ENCODE measurements at places on chromosomes 11 and 22.
A peak's percentile ranks its signal among the peaks of the same experiment; 100 is the strongest.

GRCh38 chr11:11349870-11350337 lies 3.1 kb downstream of the CSNK2A3 start:
- DNase-seq = no peak

DNA sequence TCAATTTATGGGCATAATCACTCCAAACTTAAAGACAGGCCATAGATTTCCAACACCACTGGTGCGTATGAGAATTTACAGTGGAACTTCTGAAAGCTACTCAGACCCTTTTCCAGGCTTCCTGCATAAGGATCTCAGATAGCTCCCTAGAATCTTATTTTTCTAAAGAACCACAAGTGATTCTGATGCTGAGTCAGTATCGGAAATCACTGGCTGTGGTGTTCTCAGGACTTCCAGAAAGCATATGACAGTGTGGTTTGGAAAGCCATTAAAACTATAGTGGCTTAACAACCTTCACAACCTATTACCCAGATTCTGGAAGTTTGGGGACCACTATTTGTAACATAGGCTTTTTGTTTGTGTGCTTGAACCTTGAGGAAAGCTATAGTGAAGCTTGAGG lies 756.0 kb downstream of the DLG2 start:
- no peak for DNase-seq

GRCh38 chr11:35272391-35272902 lies 133.5 kb downstream of the CD44 start:
- DNase-seq = peak; percentile 44

DNA sequence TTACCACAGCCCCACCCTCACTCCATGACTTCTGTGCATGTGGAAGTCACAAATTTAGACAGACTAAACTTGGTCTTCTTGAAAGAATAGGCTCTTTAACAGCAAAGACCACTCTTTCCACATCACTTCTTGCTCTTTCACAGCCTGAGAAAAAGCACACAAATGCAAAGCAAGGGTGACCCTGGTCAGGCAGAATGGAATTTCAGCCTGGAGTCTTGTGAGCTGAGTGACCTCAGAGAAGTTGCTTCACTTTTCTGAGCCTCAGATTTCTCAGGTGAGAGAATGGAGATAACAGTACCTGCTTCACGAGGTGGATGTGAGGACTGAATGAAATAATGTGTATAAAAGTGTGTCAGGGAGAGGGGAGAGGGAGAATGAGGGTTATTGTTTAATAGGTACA lies 26.8 kb upstream of the LIPT2 start:
- no peak for DNase-seq

- DNase-seq = no peak
Observed at GRCh38 chr11:83158357-83158786, 1.4 kb downstream of the PCF11 start.

- DNase-seq = no peak
Observed at GRCh38 chr11:66978717-66979116, 3.6 kb downstream of the C11orf86 start.

DNA sequence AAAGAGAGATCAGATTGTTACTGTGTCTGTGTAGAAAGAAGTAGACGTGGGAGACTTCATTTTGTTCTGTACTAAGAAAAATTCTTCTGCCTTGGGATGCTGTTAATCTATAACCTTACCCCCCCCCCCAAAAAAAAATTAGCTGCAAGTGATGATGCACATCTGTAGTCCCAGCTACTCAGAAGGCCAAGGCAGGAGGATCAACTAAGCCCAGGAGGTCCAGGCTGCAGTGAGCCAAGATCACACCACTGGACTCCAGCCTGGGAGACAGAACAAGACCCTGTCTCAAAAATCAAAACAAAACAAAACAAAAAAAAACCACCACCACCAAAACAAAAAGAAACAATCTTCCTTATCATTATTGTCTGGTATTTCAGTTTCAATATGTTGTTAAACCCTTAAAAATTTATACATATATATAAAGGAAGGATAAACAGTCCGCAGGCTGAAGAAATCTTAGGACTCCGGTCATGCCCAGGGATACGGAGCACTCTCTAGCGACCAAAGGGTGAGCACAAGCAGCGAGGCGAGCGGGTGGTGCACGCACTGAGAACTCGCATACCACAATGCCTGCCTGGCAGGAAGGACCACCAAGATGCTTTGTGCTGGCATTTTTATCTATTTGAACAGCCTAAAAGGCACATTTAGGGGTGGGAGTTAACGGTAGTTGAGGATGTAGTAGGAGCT lies 6.4 kb downstream of the POLDIP3 start:
- DNase-seq = no peak

GRCh38 chr22:46393873-46394272 lies 58.4 kb downstream of the TRMU start:
- no peak for DNase-seq

DNA sequence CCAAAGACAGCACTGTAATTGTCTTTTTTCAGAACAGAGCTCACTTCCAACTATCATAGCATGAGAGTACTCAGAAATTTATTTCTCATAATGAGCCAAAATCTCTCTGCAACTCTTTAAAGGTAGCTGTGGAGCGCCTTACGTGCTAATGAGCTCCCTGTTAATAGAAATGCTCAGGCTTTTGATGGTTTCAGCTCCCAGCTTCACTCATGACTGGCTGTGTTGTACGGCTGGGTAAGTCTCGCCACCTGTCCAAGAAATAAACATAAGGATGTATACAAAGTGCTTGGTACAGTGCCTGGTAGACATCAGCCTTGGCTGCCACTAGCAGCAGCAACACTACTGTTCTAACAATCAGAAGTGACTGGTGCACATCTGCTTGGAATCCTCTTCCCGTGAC lies 109.4 kb downstream of the LDLRAD3 start:
- DNase-seq = no peak

- DNase-seq = no peak
Observed at GRCh38 chr22:33722816-33723215, 197.5 kb downstream of the LARGE1 start.

DNA sequence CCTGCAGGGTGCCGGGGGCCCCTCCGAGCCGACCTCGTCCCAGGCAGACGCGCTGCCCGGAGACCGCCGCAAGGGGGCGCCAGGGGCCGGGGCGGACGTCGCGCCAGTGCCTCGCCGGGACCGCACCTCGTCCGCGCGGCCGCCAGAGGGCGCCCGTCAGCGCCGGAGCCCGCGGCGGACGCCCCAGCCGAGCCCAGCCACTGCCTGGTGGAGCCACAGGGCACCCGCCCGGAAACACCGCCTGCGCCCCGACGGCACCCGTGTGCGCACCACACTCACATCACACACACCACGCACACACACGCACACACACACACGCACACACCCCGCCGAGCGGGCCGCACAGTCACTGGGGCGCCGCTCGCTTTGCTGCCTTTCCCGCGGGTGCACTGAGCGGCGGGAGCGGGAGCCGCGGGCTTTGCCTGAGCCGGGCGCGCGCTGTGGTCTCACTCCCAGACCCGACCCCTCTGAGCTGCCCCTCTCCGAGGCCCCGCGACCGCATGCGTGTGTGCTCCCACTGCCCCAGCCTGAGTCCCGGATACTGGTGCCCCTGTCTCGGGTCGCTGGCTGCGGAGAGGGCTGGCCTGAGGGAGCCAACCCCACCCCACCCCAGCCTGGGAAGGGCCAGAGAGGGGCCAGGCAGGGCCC lies 449.3 kb downstream of the OPCML start:
- peak; percentile 53 for DNase-seq

GRCh38 chr11:44955015-44955738 lies 4.5 kb upstream of the TP53I11 start:
- no peak for DNase-seq

DNA sequence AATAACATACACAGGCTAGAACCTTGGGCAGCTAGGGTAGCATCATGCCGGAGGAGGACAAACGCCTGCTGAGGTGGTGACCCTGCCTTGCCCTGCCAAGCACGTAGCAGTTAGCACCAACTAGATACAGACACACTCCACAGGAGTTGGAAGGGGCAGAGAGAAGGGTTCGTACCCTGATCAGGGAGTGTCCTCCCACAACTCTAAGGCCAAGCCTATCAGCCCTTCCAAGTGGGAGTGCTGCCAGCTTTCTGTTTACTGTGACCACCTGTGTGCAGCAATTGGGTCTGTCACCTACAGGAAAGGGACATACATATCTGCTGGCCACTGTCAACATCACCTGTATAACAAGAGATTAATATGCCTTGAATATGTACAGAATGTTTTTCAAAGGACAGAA lies 1.9 kb upstream of the THAP7 start:
- no peak for DNase-seq

DNA sequence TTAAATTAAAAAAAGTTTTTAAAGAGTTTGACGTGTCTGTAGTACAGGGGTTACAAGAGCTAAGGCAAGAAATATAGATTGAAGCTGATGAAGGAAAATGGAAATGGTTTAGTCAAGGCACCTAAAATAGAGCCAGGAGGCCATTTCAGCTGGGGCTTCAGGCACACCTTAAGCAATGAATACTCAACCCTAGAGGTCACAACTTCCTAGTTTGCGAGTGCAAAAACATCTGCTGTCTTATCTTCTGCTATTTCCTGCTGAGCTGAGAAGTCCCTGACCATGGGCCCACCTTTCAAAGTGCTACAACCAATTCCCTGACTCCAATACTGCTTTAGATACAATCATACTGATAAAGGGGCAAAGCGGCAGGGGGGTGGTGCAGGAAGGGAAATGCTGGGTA lies 87.4 kb downstream of the DLG2 start:
- no peak for DNase-seq

DNA sequence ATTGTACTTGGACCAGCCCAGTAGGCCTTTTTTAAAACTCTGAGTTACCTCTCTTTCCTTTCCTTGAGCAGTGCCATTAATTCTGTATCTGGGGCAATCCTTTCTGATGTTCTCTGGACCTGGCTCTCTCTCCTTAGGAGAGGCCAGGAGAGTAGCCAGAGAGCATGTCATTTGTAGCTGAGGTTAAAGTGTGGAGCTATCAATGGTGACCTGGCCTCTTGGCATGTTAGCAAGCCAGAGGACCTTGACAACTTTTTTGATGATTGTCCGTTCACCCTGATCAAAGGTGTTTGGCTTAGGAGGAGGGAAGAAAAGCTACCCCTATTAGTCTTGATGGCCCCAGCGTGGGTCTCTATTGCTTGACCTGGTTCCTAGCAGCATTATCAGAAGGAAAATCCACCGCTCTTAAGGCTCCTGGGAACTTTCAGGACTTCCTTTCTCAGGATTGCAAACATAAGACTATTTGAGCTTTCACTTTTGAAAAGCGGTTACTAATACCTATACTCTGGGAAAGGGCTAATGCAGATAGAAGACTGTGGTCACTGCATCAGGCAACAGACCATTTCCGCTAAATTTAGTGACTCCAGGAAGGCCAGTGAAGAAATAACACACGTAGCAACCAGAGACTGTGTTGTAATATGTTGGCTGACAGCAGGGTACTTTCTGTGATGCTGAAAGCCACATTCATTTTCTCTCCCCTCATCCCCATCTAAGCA lies 18.2 kb downstream of the LIMK2 start:
- DNase-seq = no peak

DNA sequence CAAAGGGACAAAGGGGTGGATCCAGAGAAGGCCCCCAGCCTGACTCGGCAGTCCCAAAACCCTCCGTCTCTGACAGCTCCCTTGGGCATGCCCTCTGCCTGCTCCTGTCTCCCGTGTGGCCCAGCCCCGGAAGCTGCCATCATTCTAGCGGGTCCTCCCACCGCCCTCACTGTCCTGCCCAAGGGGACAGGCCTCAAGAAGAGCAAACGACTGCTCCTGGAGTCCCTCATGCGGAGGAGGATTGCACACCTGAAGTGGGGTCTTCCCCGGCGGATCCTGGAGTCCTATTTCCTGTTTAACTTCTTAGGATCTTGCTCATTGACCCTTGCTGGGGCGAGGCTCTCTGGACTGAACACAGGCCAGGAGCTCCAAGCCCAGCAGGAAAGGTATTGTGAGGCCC lies 2.6 kb upstream of the MEI1 start:
- no peak for DNase-seq

DNA sequence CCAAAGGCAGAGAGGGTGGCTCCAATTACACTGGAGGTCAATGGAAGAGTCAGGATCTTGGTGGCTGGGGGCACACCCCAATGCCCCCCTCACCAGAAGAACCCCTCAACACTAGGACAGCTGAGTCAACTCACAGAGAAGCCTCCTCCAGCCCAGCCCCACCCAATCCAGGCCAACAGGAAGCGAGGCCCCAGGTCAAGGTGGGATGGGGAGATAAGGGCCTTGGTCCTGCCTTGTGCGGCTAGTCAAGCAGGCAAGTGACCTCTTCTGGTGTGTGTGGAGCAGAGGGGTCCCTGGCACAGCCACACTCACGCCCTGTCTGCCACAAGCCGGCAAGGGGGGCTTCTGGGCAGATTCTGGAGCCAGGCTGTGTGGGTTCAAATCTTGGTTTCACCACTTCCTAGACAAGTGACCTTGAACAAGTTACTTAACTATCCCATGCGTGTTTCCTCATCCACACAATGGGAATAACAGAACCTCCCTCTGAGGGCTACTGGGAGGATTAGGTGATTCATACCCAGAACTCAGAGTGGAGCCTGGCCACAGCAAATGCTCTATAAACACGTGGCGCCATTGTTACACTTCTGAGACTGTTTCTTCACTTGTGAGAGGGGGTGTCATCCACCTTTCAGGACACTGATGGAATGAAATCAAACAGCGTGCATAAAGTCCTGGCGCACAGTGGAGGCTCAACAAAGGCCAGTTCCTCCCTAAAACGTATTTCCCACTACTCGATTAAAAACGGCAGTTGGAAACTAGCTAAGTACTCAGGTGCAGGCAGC lies 3.2 kb downstream of the TTLL12 start:
- DNase-seq = no peak

DNA sequence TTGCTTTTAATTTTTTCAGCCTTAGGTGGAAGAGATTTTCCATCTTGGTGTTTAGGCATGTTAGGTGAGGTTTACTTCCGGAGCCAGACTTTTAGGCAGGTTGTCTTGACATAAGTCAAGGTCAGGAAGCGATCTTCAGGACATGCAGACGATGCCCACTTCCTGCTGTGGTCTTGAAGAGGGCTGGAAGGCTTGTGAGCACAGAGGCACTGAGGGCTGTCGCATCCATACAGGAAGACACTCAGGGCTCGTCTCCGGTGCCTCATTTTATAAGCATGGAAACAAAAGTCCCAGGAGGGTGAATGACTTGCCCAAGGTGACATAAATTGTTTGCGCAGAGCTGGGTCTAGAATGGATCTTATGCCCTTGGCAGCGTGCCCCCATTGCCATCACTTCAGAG lies 30.8 kb downstream of the MARK2 start:
- DNase-seq = no peak

Measured in stimulated activated CD4-positive, alpha-beta T cell treated with anti-CD3 and anti-CD28 coated beads, Interleukin-4, amount 100 ng/mL, for 48 hours (primary cell).